Caudate nucleus (tissue), 63 donors: ENCODE measurements at places on chromosomes 2 and 18.

DNA sequence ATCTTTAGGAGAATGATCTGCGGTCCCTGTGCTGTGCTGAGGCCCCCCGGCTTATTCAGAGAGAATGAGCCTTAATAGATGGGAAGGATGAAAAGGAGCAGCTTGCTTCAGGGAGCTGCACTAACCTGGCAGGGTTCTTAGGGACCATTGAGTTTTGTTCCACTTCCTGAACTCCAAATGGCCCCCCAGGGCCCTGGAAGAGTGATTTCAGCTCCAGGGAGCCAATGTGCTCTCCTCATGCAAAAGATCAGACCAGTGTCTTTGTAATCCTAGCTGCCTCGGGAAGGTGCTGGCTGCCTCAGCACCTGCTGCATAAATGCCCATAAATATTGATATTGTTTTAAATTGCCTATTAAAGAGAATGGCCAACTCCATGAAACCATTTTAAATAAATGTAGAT, 210.2 kb downstream of the NCK2 start:
- DNase-seq, result no peak

GRCh38 chr2:82985572-82986197, 1473.4 kb downstream of the SUCLG1 start:
- DNase-seq, result no peak

- no peak for DNase-seq
Observed at GRCh38 chr18:50154420-50154819, 40.5 kb downstream of the MYO5B start.

- DNase-seq, result no peak
Observed at GRCh38 chr18:47970664-47971531, 40.4 kb upstream of the SMAD2 start.

DNA sequence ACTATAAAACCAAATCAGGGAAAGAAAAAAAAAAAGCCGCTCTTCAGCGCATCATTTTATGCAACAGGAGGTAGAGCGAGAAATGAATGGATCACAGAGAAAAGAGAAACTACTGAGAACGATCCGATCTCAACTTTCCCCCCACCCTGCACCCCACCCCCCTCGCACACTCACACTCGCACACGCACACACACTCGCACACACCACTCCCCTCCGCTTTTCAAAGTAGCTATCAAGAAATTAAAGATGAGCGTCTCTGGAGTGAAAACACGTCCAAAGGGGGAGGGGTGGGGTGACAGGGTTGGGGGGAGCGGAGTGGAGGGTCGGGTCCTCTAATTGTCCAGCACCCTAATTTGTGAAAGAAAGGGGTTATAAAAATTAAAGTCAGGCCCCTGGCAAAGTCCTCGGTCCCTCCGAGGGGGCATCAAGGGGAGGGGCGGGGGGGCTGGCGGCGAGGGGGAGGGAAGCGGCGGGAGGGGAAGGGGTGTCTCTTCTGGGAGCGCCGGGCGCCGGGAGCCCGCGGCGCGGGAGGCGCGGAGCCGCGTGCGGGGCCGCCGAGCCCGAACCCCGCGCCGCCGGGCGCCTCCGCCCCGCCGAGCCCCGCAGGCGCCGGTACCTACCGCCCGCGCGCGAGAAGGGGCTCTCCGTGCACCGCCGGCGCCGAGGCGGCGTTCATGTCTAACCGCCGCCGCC, 428 bp downstream of the TCF4 start:
- DNase-seq, result no peak

GRCh38 chr2:62597323-62597722, 91.3 kb upstream of the TMEM17 start:
- DNase-seq, result no peak
